ENCODE measurements at places on chromosomes 6 and 20.

GRCh38 chr20:34337544-34337943, 25.5 kb upstream of the ITCH start:
- no peak for DNase-seq

GRCh38 chr6:118719351-118720124, 68.1 kb upstream of the CEP85L start:
- no peak for DNase-seq

DNA sequence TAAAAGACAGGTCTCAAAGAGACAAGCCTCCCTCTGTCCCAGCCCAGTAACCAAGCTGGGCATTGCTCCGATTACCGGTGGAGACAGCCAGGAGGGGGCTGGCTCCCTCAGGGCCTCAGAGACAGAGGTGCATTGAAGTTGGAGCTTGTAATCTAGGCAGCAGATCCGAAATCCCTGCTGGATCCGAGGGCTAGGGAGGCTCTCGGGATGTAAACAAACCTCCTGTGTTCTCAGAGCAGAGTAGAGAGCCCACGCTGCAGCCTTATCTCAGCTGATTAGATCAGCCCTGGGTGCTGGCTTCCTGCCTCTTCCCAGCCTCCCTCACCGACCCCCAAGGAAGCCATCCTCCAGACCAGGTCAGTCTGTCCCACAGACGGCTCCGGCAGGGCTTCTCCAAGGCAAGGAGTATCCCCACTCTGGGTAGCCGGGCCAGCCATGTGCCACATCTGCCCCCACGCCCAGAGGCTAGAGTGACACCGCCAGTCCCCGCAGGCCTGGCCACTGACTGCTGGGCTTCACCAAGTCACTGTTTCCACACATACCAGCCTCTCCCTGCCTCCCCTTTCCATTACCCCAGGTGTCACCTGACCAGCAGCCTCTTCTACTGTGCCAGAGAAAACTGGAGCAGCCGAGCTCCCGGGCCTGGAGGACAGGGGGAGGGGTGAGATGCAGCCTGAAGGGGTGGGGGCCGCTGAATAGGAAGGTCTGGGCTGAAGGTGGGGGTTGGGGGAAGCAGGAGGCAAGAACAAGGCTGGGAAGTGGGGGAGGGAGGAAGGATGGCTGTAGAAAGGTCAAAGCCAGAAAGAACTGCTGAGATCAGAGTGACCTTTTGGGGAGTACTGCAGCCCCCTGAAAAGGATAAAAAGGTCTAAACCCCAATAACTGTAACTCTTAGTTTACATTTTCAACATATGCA, 6.0 kb downstream of the SDC4 start:
- no peak for DNase-seq

DNA sequence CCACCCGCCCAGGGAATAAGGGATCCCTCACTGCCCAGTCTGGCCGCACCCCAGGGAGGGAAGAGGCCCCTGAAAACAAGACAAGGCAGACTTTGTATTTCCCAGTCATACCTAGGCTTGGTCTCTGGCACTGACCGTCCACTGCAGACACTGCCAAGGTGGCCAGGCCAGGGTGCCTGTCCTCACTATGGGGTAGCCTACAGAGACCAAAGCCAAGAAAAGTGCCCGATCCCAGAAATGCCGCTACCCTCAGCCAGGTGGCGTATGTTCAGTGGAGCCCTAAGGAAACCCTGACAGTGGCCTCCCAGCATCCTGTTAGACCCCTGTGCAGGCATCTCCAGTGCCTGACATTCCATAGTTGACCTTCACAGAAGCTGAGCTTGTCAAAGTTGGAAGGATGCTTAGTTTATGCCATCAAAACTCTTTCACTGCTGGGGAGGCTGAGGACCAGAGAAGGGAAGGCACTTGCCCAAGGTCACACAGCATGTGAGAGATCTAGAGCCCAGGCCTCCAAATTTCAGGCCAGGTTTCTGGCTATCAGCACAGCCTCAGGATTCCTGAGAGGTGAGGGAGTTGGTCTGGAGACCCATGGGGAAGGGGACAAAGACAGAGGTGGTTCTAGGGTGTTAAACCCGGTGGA, 2.5 kb downstream of the SCRT2 start:
- DNase-seq = no peak

- no peak for DNase-seq
These were observed 322.2 kb downstream of the PLCB1 start for GRCh38 chr20:8454137-8454712.

- DNase-seq = no peak
These were observed 20.1 kb downstream of the DIDO1 start for GRCh38 chr20:62906209-62906608.

DNA sequence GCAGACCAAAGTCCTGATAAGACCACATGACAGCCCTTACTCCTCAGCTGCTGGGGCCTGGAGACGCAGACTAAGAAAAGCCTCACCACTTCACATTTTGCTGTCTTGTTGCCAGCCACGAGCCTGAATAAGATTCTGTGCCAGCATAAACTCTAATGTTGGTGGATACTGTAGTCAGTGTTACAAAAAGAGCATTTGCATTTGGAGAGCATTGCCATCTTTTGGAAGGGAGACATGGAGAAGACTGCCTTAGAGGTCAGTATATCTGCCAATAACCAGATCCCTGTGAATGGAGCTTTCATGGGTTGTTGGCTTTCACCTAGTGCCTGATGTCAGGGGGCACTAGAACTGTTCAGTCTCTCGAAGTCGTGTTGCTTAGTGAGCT, 315.2 kb downstream of the ZFAND3 start:
- no peak for DNase-seq

- DNase-seq = no peak
These were observed 498.3 kb upstream of the AGPAT4 start for GRCh38 chr6:161772176-161772575.

DNA sequence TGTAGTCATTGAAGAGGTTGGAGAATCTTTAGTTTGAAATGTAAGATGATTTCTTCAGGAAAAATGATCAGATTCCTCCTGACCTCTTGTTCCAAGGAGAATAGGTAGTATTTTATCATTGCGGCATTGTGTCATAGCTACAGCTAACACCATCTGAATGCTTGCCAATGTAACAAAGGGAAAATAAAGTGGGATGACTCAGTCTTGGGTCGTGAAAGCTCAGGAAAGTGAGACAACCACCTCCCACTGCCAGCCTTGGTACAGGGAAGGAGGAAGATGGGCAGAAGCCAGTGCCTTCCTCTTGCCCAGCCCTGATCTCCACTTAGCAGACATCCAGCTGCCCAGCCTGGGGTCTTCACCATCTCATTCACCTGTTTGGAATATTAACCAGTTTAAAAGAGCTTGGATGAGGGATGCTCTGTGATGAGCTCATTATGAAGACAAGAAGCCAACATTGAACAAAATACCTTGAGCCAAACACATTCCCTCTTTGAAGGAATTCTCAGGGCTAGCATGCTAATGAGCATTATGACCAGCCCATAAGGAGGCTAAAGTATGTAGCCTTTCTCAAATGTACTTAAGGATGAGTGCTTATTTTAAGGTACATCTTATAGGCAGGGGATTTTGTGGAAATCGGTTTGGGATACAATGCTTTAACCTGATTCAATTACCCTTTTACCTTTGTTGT, 40.0 kb upstream of the APCDD1L start:
- no peak for DNase-seq

- DNase-seq = peak; percentile 50
These were observed 14.7 kb upstream of the ZNF831 start for GRCh38 chr20:59148701-59149493.

- no peak for DNase-seq
These were observed 61.5 kb downstream of the SEL1L2 start for GRCh38 chr20:13928901-13929300.

DNA sequence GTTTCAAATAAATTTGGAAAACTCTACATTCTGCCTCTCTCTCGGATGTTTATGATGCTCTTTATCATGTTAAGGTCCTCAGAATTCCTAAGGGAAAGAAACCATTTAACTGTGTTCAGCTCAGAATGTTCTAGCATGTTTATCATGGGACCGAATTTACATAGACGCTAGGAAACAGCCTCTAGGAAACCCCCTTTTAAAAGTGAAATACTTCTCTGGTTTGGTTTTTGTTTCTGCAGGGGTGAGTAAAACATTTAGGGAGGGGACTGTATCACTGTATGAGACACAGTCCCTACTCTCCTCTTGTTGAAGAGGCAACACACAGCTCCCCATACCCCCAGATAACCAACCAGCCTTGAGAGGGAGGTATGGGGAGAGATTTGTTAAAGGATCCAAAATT, 267.6 kb upstream of the SUPT3H start:
- no peak for DNase-seq

- DNase-seq = no peak
These were observed 6.4 kb upstream of the CST2 start for GRCh38 chr20:23832775-23833513.

GRCh38 chr6:1088492-1089001, 223.4 kb upstream of the FOXQ1 start:
- DNase-seq = no peak

GRCh38 chr6:92404281-92404680, 1015.1 kb downstream of the EPHA7 start:
- no peak for DNase-seq

DNA sequence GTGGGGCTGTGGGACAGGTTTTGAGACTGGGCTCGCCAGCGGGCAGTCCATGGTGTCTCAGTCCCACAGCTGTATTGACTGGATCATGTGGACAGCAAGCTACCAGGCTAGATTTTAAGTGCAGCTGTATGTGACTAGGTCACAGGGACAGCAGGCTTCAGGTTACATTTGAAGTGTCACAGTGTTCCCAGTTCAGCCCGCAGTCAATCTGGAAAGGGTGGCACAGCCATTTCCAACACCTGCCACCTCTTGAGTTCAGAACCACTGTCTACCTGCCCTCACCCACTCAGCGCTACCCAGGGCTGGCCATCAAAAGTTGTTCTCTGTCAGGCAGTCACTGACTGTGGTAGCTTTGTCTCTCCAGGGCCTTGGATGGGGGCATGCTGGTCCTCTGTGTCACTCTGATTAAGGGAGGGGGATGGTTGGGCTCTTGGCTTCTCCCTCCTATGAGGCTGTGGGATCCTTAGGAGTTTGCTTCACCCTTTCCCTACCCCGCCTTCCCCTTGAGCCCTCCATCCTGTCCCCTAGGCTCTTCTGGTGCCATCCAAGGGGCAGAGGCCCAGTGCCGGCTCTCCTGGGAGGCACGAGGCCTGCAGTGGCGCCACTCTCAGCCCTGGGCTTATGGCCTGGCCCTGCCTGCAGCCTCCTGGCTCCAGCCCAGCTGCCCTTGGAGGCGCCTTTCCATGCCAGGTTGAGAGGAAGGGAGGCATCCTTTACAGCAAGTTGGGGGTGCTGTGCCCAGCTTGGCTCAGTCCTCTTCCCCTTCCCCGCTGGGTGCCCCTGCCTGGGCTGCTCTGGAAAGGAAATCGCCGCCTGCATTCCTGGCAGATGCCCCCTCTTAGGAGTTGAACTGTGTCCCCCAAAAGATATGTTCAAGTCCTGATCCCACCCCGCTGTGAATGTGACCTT, 44.9 kb downstream of the PNLDC1 start:
- no peak for DNase-seq

DNA sequence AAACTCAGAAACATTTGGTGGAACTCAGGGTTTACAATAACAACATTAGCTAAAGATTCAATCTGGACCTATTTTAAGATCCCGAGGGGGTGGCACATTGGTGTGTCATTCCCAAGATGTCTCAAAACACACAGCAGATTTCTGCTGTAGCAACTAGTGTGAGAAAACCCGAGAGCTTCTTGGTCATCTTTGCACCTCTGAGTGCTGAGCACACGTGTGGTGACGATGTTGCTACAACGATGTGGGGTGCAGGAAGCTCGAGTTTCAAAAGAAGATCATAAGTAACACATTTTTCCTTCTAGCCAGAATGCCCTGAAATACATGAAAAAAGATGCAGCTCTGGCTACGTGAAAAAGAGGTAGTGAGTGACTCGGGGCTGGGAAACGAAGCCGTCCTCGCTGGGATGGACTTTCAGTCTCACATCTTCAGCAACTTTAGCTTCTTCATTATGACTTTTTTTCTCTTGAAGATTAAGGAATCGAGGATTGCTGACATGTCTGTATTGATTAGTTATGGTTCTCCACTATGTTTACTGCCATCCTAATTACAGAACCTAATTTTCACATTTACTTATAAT, 1.5 kb downstream of the RAMACL start:
- DNase-seq = no peak

GRCh38 chr6:138997136-138997535, 9.1 kb upstream of the REPS1 start:
- DNase-seq = no peak

- DNase-seq = no peak
These were observed 184.2 kb upstream of the MAN1A1 start for GRCh38 chr6:119533603-119534279.

GRCh38 chr20:41029150-41029901, 704 bp downstream of the TOP1 start:
- DNase-seq = peak; percentile 34
